ENCODE measurements at places on chromosomes 16 and 17. TPM values are rescaled to one million over a fixed set of nuclear protein-coding genes. Genes with fewer than 3 reads are reported as not detected.

Gene TP53TG3D
- total RNA-seq = 2.8 TPM

Gene CBFA2T3
- 1.8 TPM for total RNA-seq

Gene AANAT
- total RNA-seq = 0.58 TPM

Gene MYADML2
- total RNA-seq = 0.81 TPM

Gene CUEDC1
- 14.4 TPM for total RNA-seq

Gene KCTD19
- total RNA-seq = not detected

GRCh38 chr16:85017151-85017550 is 5.8 kb upstream of the ZDHHC7 start:
- peaks cover 35% of the 10 kb centered on the region for H3K4me1 ChIP-seq
- H3K4me3 ChIP-seq = no peak overlapping the region
- no peaks in the 10 kb centered on the region for H3K36me3 ChIP-seq
- H3K27ac ChIP-seq = no peak overlapping the region
- no peaks in the 10 kb centered on the region for H3K27me3 ChIP-seq
- DNase-seq = no peak

DNA sequence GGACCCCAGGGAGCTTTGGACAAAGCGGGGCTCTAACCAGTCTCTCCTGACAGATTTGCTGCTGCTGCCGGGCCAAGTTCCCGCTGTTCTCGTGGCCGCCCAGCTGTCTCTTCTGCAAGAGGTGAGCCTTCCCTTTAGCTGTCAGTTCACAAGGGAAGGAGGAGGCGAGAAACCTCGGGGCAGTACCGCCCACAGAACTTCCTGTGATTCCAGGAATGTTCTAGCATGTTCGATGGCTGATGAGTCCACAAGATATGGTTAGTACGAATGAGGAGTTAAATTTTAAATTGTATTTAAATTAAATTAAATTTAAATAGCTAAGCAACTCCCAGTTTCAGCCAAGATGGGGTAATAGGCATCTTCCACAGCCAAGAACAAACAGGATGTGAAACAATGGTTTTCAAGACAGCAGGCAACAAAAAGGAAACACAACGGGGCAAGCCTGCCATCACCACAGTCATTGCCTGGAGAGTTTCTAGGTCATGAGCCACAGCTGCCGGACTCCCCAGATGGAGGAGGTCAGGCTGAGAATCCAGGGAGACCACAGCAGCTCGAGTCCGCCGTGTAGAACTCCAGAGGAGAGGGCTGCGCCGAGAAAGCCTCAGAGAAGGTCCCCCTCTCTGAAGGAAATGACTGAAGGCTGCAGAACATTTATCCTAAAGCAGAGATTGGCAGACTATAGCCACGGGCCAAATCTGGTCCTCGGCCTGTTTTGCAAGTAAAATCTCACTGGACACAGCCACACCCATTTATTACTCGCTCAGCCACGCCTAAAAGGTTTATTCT is 9.5 kb upstream of the TCF25 start:
- H3K27me3 ChIP-seq = no peaks in the 10 kb centered on the region
- H3K4me1 ChIP-seq = peaks cover 14% of the 10 kb centered on the region
- no peaks in the 10 kb centered on the region for H3K36me3 ChIP-seq
- H3K27ac ChIP-seq = no peak overlapping the region
- DNase-seq = peak; percentile 44
- H3K4me3 ChIP-seq = peak overlapping the region; percentile 21

DNA sequence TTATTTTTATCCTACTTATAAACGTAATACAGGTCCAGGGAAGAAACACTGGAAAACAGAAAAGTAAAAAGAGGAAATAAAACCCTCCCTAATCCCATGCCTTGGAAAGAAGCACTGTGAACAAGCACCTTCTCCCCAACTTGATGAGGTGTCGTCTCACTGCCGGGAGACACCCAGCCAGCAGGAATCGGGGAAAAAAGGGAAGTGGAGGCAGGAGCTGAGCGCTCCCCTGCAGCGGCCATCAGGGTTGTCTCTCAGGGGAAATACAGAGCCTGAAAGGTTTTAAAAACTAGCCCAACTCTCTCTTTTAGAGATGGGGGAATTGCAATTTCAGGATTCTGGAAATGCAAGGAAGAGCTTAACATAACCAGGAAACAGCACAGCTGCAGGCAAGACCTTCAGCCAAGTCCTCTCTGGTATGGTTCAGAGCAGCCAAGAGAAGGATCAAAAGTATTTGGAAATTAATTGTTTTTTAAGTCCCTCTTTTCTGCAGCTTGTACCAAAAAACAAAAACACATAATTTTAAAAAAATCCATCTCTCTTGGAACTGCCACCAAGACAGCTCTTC is 96.3 kb upstream of the RCVRN start:
- H3K4me1 ChIP-seq = no peaks in the 10 kb centered on the region
- DNase-seq = no peak
- no peaks in the 10 kb centered on the region for H3K36me3 ChIP-seq
- H3K27me3 ChIP-seq = no peaks in the 10 kb centered on the region
- no peak overlapping the region for H3K27ac ChIP-seq

- H3K4me3 ChIP-seq = peak overlapping the region; percentile 88
- DNase-seq = peak; percentile 64
- H3K4me1 ChIP-seq = peaks cover 10% of the 10 kb centered on the region
- H3K27me3 ChIP-seq = no peaks in the 10 kb centered on the region
- H3K27ac ChIP-seq = peak overlapping the region; percentile 32
Observed at GRCh38 chr17:42675965-42676423, 800 bp downstream of the PLEKHH3 start.

GRCh38 chr17:52148288-52148968 is 10.1 kb downstream of the CA10 start:
- no peaks in the 10 kb centered on the region for H3K27me3 ChIP-seq
- no peaks in the 10 kb centered on the region for H3K36me3 ChIP-seq
- DNase-seq = no peak
- no peaks in the 10 kb centered on the region for H3K4me1 ChIP-seq

DNA sequence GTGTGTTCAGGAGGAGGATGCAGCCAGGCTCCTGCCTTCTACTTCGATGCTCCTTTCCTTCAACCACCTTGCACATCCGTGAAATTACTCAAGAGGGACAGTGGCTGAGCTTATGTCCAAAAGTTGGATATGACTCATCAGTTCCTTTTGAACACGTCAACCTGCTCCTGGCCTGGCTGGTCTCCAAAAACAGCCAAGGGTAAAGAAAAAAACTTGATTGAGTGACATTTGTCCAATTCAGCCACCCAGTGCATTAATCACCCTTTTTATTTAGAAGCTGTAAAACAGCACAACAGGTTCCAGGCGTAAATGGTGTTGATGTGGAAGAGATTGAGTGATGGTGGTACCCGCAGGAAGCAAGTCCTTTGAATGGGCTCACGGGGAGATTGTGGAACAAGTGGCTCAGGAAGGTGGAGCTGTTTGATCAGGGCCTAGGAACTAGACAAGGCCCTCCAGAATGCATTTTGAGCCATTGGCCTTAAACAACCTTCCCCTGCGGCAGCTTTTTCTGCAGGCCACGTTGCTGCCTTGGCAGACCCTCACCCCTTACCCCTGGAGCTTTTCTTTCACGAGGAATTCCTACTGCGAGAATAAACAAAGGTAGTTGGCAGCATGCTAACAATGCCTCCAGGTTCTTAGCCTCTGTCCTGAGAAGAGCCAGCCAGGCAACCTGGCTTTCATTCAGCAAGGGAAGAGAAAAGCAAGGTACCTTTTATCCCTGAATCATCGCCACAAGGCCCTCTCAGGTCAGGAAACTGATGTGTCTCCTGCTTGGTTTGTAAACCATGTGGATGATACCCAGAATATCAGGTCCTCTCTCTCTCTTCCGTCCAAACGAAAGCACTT is 173.3 kb upstream of the CACNG5 start:
- no peak overlapping the region for H3K27ac ChIP-seq
- H3K36me3 ChIP-seq = no peaks in the 10 kb centered on the region
- no peak for DNase-seq
- no peaks in the 10 kb centered on the region for H3K4me1 ChIP-seq

- H3K36me3 ChIP-seq = no peaks in the 10 kb centered on the region
- H3K4me1 ChIP-seq = peaks cover 10% of the 10 kb centered on the region
- no peaks in the 10 kb centered on the region for H3K27me3 ChIP-seq
- H3K27ac ChIP-seq = no peak overlapping the region
- no peak for DNase-seq
- no peak overlapping the region for H3K4me3 ChIP-seq
Observed at GRCh38 chr16:82730901-82731300, 104.1 kb downstream of the CDH13 start.

- H3K36me3 ChIP-seq = peaks cover 38% of the 10 kb centered on the region
- no peak for DNase-seq
- no peaks in the 10 kb centered on the region for H3K27me3 ChIP-seq
Observed at GRCh38 chr16:54936979-54937670, 6.5 kb downstream of the IRX5 start.

GRCh38 chr17:8137645-8138373 is 13.9 kb upstream of the HES7 start:
- H3K27me3 ChIP-seq = no peaks in the 10 kb centered on the region
- H3K4me1 ChIP-seq = peaks cover 3% of the 10 kb centered on the region
- H3K36me3 ChIP-seq = no peaks in the 10 kb centered on the region
- no peak overlapping the region for H3K27ac ChIP-seq
- DNase-seq = no peak
- H3K4me3 ChIP-seq = peak overlapping the region; percentile 53

DNA sequence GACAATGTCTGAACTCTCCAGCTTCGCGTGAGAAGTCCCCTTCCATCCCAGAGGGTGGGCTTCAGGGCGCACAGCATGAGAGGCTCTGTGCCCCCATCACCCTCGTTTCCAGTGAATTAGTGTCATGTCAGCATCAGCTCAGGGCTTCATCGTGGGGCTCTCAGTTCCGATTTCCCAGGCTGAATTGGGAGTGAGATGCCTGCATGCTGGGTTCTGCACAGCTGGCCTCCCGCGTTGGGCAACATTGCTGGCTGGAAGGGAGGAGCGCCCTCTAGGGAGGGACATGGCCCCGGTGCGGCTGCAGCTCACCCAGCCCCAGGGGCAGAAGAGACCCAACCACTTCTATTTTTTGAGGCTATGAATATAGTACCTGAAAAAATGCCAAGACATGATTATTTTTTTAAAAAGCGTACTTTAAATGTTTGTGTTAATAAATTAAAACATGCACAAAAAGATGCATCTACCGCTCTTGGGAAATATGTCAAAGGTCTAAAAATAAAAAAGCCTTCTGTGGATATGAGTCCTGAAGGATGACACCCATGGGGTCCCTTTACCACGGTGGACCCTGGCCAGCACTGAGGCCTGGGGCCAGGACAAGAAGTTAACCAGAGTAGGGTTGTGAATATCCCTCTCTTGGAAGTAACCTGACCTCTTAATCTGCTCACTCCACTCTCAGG is 10.5 kb upstream of the ITGAD start:
- H3K4me3 ChIP-seq = no peak overlapping the region
- no peaks in the 10 kb centered on the region for H3K4me1 ChIP-seq
- no peaks in the 10 kb centered on the region for H3K36me3 ChIP-seq
- DNase-seq = peak; percentile 62

GRCh38 chr17:488993-489757 is 136.6 kb upstream of the RPH3AL start:
- DNase-seq = no peak
- no peaks in the 10 kb centered on the region for H3K27me3 ChIP-seq
- peak overlapping the region; percentile 72 for H3K4me3 ChIP-seq
- peaks cover 5% of the 10 kb centered on the region for H3K4me1 ChIP-seq
- no peaks in the 10 kb centered on the region for H3K36me3 ChIP-seq

DNA sequence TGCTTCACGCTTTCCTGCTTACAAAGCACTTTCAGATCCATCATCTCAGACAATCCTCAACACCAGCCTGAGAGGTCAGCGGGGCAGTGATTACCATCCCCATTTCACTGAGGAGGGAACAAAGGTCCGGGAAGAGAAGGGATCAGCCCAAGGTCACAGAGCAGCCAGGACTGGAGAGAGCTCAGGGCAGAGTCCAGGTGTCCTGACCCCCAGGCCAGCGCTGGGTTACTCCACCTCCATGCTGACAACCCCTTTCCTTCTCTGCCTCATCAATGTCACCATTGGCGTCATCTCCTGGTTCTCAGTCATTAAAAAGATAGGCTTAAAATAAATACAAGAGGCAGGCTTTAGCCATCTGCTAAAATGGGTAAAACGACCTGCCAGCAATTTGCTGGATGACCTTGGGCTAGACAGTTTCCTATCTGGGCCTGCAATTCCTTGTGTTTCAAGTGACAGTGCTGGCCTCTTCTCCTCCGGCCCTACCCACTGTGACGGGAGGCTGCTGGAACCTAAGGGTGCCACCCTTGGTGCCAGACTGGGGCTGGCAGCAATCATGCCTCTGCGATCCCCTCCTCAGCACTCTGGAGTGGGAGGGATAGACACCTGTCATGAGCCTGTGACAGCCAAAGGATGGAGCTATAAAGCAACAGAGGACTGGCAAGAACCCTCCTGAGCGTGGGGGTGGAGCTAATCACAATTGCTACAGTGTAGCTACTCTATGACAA is 79.5 kb upstream of the CCL1 start:
- no peaks in the 10 kb centered on the region for H3K4me1 ChIP-seq
- DNase-seq = no peak
- H3K36me3 ChIP-seq = no peaks in the 10 kb centered on the region
- no peak overlapping the region for H3K27ac ChIP-seq
- no peak overlapping the region for H3K4me3 ChIP-seq

Data from SJCRH30 (cell line).